CD8-positive, alpha-beta T cell (primary cell): ENCODE measurements at places on chromosomes 6 and 20.

GRCh38 chr20:45041464-45042337 is 59.2 kb downstream of the KCNS1 start:
- no peak for DNase-seq

DNA sequence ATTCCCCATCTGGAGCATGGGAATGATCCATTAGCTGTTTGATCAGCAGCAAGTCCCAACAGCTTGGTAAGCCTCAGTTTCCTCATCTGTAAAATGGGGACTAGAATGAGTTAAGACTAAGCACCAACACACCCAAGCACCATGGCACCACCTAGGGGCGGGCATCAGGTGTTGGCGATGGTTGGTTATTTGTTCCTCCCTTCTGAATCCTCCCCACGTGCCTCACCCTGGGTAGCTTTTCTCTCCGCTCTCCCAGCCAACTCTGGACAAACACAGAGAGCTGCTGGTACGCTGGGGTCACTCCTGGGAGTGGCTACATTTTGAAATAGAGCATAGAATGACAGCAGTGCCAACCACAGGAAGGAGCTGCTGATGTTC is 13.3 kb upstream of the ITPR3 start:
- DNase-seq, result peak; percentile 59

GRCh38 chr6:105994591-105995390 is 91.3 kb upstream of the PRDM1 start:
- no peak for DNase-seq

DNA sequence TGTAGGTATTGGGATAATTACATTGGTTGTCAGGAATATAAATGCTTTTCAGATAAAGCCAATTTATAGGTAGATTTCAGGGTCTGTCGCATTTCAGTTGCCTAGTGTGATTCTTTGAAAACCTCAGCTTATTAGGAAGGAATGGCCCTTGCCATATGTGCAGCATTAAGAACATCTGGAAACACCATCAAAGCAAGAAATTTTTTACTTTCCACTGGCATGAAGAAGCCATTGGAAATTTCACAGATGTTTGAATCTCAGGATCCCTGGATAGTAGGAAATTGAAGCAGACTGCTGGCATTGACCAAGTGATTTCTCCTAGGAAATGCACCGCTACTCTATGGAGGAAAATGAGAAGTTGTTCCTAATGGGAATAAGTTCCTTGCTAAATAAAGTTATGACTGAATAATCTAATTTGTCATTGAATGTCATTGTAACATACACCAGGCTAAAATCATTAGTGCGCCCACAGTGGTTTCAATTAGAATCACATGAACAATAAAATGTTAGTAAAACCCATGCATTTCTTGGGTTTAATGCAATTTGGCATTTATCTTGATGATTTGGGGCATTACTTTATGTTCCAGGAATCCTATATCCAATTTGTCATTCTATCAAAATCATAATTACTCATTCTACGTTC is 950.1 kb downstream of the EPHA7 start:
- no peak for DNase-seq

GRCh38 chr6:99901596-99902384 is 92.2 kb downstream of the MCHR2 start:
- DNase-seq, result no peak
